ENCODE measurements at places on chromosomes 2 and 18.

DNA sequence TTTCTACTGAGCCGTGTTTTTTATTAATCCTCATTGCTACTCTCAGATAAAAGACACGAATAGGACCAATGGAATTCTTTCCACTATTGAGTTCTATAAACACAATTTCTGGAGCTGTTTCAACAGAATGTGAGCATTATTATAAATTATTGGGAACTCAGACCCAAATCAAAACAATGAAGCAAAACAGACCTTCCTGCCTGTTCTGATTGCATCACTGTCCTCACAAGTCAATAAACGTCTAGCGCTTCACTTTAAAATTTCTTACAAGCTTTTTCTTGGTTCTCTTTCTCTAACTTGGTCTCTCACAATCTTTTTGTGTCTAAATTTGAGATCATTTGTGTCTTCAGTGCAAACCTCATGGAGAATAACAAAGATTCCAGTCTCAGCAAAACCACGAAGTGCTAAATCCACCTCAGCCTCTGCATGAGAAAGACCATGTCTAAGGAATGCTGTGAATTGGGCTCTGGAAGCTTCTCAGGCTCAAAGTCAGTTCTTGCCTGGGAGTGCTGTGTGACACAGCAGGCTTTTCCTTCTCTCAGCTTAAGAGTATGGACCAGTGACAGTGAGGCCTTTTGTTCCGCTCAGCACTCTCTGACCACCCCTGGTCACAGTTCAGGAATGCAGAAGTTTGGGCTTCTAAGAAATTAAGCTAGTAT is 22.8 kb downstream of the ARHGAP28 start:
- peak; percentile 38 for DNase-seq

GRCh38 chr2:229230256-229230655 is 40.8 kb downstream of the PID1 start:
- no peak for DNase-seq

DNA sequence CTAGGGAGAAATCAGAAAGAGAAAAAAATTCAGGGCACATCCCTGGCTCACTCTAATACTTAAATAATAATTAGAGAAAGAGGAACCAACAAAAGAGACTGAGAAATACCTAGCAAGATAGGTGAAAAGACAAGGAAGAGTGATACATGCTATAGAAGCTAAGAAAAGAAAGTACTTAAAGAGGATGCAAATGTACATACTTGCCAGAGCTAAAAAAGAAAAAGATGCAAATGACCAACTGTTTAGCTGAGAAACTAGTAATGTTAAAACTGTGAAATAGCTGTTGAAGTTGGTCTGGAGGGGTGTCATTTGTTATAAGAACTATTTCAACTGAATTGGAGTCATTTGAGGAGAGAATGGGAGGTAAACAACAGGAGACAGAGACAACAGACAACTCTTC is 412.2 kb downstream of the SPAG16 start:
- DNase-seq = no peak

GRCh38 chr2:189870381-189871085 is 86.3 kb downstream of the PMS1 start:
- no peak for DNase-seq

DNA sequence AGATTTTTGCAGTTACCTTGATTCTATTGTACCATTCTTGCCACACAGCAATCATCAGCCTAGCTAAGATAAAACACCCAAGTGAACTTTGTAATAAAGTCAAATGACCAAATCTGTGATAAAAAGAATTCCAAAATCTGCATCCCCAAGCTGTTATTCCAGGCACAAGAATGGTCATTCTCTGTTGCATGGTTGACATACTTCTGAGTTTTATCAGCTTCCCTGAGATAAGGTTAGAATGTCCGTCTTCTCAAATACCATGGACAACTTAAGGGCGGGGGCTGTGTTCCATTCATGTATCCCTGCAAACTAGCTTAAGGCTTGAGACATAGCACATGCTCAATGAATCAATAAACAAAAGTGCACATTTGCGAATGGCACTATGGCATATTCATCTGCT is 8.1 kb upstream of the BMP10 start:
- DNase-seq = no peak

GRCh38 chr2:105764059-105764458 is 19.3 kb downstream of the NCK2 start:
- DNase-seq = no peak

- DNase-seq = no peak
Measured at GRCh38 chr18:31049189-31049588, 6.6 kb upstream of the DSC3 start.

- DNase-seq = peak; percentile 72
Measured at GRCh38 chr2:205060269-205060668, 515.0 kb downstream of the PARD3B start.

DNA sequence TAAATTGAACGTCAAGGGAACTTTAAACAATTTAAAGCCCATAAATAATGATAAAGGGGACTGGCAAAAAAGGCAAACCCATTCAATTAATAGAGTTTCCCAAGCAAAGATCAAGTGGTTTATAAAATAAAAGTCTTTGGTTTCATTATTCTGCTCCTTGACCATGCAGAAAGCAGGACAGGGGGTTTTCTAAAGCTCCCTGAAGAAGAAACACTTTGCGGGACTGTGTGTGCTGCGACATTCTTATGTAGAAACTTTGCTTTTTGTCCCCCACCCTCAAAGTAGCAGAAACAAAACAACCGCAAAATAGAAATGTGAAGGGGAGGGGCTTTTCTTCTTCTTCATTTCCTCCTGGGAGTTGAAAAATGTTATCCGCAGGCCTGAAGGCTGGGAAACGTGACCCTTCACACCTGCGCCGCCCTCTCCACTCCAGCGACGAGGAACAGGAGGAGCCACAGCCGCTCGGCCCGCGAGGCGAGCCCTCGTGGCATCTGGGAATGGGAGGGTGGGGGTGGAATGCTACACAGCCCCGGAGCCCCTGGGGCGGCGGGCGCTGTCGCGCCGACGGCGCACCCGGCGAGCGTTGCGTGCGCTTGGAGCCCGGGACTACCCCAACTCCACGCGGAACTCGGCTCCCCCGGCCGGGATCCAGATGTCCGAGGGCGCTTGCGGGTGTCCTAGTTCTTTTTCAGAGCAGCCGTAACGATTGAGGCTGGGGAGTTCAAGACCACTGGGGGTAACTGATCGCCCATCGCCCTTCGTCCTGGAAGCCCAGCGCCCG is 4.3 kb upstream of the GBX2 start:
- DNase-seq = no peak

DNA sequence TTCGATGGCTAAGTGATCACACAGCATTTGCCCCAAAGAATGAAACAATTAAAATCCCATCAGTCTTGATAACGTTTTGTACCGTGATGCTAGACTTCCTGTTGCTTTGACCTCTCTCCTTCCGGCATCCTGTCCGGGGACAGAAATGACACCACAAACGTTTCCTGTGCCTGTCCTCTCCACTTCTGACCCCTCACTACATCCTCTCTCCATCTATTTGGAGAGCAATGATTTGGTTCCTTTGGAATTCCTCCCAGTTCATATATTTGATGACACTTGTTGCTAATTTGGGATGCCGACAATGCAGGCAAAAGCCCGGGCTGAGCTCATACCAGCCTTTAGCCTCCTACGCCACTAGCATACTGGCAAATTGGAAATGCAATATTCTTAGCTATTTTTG is 151.2 kb upstream of the CCDC68 start:
- DNase-seq = no peak

- DNase-seq = peak; percentile 61
Measured at GRCh38 chr2:236610991-236611821, 41.6 kb downstream of the ACKR3 start.

- peak; percentile 88 for DNase-seq
Measured at GRCh38 chr2:84701880-84702279, 179.0 kb downstream of the TRABD2A start.

DNA sequence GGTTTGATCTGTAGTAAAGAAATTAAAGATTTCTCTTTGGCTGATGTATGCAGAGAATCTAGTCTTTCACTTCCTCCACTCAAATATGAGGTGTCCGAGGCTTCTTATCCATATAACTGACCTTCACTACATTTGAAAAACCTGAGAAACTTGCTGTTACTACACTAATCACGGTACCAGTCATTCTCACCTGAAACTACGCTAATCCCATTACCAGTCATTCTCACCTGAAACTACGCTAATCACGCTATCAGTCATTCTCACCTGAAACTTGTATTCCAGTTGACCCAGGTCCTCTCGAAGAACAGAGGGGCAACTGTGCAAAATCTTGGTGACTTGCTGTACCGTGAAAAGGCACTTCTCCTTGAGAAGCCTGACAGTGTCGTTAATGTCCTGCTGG is 5.1 kb downstream of the MTERF4 start:
- no peak for DNase-seq

GRCh38 chr18:37321582-37322491 is 243.8 kb downstream of the CELF4 start:
- DNase-seq = no peak

DNA sequence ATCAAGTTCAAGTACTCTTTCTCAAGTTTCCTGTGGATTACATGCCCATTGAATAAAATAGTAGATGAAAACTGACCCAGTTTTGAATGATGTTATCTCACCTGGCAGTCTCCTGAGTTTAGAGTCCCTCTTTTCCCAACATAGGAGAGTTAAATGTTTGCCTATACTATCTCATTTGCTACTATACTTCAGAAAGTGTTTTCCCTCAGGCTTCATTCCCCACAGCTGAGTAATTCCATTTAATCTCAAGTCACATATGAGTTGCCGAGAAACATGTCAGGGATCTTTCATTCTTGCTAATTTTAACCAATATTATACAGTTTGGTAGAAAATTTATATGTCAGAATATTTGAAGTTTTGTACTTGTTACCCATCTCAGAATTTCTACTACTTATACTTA is 150.4 kb upstream of the CDH19 start:
- no peak for DNase-seq

DNA sequence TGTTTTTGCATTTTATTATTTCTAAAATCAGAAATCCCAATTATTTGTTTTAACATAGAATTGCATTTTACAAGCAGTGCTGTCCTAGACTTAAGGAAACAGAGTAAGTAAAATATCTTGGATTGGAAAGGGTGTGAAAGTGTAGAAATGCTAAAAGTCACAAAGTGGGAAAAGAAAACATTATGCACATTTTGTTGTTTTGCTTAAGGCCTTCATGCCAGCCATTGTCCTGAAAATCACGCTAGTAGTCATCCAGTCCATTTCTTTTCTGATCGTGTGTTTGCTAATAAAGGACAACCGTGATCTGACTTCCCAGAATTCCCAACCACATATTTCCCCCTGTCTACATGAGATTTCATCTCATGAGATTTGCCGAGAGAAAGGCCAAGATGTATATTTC is 199.1 kb downstream of the PTGR3 start:
- no peak for DNase-seq

- DNase-seq = no peak
Measured at GRCh38 chr2:237459226-237459625, 27.8 kb upstream of the MLPH start.

DNA sequence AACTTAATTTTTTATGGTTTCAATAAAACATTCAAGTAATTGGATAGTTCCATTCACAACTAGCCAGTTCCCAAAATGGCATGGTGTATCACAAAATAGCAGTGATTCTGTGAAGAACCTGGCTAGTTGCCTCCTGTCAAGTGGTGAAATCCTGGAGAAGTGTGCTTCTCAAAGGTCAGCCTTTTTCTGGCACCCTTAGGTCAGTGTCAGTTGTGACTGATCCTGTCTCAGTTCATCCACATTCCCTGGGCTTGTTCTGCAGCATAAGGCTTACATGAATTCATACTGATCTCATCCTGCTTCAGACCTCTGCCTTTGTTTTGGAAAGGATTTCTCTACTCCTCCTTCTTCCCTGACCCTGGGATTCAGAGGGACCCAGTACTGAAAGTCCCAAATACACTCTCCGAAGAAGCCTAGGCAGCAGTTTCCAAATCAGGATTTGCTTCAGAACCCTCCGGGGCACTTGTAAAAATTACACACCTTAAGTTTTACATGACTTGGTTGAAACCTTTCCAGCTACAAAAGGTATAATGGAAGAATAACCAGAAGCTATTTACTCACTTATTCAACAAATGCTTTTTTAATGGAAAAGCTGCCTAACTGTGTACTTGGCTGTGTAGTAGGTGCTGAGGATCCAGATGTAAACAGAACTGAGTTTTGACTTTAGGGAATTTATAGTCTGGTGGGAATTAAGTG is 11.0 kb downstream of the MAP3K20 start:
- peak; percentile 10 for DNase-seq

DNA sequence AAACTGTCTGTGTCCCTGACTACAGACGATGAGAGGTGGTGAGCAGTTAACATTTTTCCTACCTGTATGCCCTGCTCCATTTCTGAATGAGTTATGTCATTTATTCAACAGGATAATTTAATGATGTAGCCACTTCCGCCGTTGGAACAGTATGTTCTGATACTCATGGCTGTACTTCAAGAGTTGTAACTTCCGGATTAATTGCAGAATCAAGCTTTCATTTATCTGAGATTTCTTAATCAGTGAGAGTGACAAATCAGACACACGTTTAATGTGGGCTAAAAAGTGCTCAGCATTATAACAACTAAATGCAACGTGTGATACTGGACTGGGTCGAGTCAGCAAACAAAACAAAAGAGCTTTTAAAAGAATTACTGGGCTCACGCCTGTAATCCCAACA is 107.7 kb downstream of the KCTD1 start:
- no peak for DNase-seq

DNA sequence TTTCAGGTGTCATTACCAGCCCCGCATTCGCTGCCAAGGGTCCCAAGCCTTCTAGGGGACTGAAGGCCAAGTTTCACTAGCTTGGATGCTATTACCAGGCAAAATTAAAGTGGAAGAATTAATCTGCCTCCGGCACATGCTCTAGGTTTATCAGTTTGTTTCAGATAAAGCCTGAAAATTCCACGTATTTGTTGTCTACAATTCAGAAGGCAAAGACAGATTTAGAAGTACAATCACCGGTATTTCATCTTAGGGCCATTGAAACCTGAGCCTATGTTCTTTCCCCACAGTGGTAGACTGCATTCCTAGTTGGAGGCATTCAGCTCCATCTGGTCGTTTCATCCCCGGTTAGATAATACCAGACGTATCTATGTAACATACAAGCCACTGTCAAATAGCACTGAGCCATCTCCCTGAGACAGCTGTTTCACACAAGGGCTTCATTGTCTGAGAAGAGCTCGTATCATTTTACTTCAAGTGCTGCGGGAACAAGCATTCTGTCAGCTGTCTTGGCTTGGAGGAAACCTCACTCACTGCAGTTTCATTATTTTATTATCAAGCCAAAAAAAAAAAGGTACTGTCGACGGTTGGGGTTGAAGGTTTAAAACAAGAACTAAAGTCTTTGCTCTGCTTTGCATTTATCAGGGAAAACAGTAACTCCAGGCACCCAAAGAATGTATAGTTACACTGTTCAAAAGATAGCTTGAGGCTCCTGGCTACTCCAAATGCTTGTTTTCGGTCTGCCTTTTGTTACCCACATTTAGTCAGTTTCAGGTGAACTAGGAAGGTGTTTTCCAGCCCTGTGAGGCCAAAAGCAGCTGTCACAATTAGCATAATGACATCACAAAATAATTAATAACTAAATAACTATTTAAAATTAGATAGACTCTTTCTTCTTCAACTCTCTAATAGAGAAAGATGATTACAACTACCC is 76.7 kb downstream of the TGIF1 start:
- peak; percentile 20 for DNase-seq

GRCh38 chr2:107810734-107811133 is 16.0 kb upstream of the RGPD4 start:
- no peak for DNase-seq

- no peak for DNase-seq
Measured at GRCh38 chr2:230777721-230778120, 65.1 kb downstream of the CAB39 start.

Measured in AG08395 (cell line).